ENCODE measurements at places on chromosomes 4 and X.
A peak's percentile ranks its signal among the peaks of the same experiment; 100 is the strongest.

DNA sequence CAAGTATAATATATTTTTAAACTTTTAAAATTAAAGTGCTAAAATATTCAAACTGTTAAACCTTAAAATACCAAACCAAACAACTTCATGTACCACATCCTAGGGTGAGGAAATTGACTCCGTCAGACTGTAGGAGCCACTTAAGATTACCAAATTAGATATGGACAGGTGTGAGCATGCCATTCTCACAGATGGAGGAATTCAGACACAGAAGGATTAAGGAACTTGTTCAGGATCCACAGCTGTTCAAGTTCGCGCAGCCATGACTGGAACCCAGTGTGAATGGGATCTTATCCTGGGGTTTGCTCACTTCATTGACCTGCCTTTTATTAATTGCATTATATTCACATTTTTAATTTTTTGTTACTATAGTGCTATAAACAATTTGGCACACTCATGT, 224.9 kb upstream of the PCDH7 start:
- DNase-seq: no peak

GRCh38 chr4:155047755-155048154, 160.7 kb upstream of the NPY2R start:
- no peak for DNase-seq

- DNase-seq: peak; percentile 24
These were observed 19.5 kb upstream of the NFXL1 start for GRCh38 chr4:47933840-47934239.

GRCh38 chr4:155564880-155565279, 101.8 kb upstream of the GUCY1A1 start:
- DNase-seq: no peak

DNA sequence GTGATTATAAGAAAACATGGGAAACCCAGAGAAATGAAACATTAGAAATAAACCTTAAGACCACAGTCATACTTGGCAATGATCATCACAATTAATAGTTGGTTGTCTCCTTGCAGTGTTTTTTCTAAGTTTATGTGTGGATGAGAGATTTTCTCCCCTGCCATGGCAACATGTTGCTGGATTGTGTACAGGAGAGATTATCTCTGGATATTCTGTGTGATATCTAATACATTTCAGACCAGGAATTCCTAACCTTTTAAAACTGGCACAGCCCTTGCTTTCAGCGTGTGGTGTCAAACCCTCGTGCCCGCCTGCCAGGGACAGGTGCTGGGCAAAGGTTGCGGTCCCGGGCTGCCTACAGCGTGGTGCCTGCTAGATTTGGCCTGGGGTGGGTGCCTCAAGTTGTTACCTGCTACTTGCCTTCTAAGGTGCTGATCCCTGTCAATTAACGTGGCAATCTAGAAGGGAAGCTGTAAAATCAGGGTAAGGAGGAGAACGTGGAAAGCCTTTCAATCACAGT, 100.5 kb downstream of the TMEM131L start:
- no peak for DNase-seq

DNA sequence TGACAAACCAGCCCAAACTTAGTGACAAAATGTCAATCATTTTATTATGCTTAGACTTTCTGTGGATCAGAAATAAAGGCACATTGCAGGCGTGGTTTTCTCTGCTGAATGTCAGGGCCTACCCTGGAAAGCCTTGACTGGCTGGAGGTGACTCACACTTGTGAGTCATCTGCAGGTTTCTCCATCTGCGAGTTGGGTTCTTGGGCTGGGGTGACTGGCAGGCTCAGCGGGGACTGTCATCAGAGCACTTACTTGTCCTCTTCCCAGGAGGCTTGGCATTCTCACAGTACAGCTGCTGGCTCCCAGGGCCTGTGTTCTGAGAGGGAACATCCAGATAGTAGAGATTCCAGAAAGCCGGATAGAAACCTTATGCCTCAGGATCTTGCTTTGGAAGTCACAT, 153.8 kb upstream of the AGA start:
- DNase-seq: no peak

DNA sequence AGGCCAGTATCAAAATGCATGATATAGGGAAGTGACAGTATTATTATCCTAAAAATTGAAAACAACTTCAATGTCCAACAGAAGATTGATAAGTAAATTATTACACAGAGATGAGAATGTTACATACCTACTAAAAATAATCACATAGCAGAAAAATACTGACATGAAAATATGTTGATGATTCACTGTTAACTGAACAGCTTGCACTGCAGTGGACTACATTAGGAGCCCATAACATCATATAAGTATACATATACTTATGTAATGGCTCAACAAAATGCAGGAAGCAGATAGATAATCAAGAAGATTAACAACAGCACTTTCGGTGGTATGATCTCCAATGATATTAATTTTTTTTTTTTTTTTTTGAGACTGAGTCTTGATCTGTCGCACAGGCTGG, 7.1 kb downstream of the CLOCK start:
- no peak for DNase-seq

DNA sequence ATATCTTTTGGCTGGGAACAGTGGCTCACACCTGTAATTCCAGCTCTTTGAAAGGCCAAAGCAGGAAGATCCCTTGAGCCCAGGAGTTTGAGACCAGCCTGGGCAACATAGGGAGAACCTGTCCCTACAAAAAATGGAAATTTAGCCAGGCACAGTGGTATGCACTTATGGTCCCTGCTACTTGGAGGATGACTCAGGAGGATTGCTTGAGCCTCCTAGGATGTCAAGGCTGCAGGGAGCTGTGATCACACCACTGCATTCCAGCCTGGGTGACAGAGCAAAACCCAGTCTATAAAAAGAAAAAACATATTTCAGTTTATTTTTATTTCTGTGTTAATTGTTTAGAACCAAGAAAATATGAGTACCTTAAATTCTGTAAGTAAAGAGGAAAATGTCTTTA, 123.7 kb downstream of the CBR4 start:
- DNase-seq: no peak

GRCh38 chr4:76952656-76953582, 3.4 kb downstream of the SEPTIN11 start:
- DNase-seq: no peak

- DNase-seq: no peak
These were observed 98.9 kb upstream of the PDLIM3 start for GRCh38 chr4:185634066-185634652.

DNA sequence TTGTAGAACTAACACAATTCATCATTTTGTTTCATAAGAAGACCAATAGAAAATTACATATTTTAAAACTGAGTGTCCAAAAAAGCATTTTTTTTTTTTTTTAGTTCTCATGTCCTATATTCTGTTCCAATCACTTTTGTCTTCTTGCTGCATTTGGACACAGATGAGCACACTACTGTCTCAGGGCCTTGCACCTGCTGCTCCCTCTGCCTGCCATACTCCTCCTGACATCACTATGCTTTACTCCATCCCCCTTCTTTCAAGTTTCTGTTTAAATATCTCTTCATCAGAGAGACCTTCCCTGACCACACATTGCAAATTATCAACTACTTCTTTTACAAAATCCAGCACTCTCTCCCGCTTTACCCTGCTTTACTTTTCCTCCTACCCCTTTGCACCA, 230.7 kb upstream of the GK2 start:
- no peak for DNase-seq

DNA sequence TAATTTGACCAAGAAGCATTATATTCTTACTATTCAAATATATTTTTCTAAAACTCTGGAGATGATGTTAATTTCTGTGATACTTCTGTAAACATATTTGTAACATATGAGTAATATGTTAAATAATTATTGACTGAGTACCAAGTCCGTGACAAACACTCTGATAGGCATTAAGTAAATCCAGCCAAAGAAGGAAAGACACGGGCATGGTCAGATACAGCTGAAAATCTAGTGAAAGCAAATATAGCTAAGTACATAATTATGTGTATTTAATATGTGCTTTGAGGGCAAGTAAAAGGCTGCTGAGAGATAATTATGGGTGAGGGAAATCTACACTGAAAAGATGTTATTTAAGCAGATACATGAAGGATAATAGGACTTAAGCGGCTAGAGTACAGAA, 1263.6 kb upstream of the ADGRL3 start:
- DNase-seq: peak; percentile 95

GRCh38 chr4:26320538-26321372, at the start of gene RBPJ:
Gene RBPJ (plus strand): TSS chr4:26321014. CDS start chr4:26321029, 15 bp downstream.
- peak; percentile 98 for DNase-seq

- no peak for DNase-seq
These were observed 276.4 kb downstream of the IL15 start for GRCh38 chr4:141912831-141913230.

- DNase-seq: no peak
These were observed 21.8 kb upstream of the AREG start for GRCh38 chr4:74423104-74423503.

GRCh38 chrX:23497919-23498318, 163.3 kb downstream of the PTCHD1 start:
- no peak for DNase-seq
